A549 treated with Mapracorat at 1 μM for 4 hours (cell line): ENCODE measurements at places on chromosomes 12 and 14. TPM values are rescaled to one million over a fixed set of nuclear protein-coding genes. Genes with fewer than 3 reads are reported as not detected.

Gene CEBPE
- total RNA-seq, result not detected in 5 replicates

Gene EGLN3
- total RNA-seq, result 3.3 to 5.1 TPM (median 3.6 TPM) in 5 replicates

Gene KRT7
- 4,849 to 5,975 TPM (median 5,509 TPM) in 5 replicates for total RNA-seq

Gene TECPR2
- total RNA-seq, result 5.7 to 10.0 TPM (median 8.5 TPM) in 5 replicates

Gene CCDC196
- not detected in 5 replicates for total RNA-seq

Gene RNFT2
- 1.9 to 3.5 TPM (median 2.3 TPM) in 5 replicates for total RNA-seq

Gene PRR4
- 0.76 to 3.1 TPM (median 2.0 TPM) in 5 replicates for total RNA-seq

Gene OR6C75
- total RNA-seq, result not detected in 5 replicates

Gene AMIGO2
- 61.2 to 89.9 TPM (median 86.9 TPM) in 5 replicates for total RNA-seq

Gene KRT73
- total RNA-seq, result 0.06 TPM in 1 of 5 replicates, not detected in the others

Gene ITGA7
- 0.77 to 1.8 TPM (median 1.0 TPM) in 5 replicates for total RNA-seq

Gene PKP2
- total RNA-seq, result 5.7 to 7.4 TPM (median 6.6 TPM) in 5 replicates

Gene MRPS35
- 85.6 to 98.3 TPM (median 91.2 TPM) in 5 replicates for total RNA-seq

Gene ACOT4
- 1.8 to 2.0 TPM (median 1.9 TPM) in 5 replicates for total RNA-seq

Gene SDR9C7
- 0.15 TPM in 1 of 5 replicates, not detected in the others for total RNA-seq

Gene PRB2
- not detected in 5 replicates for total RNA-seq

Gene RNASE1
- total RNA-seq, result not detected in 5 replicates

Gene RND1
- 4.3 to 8.4 TPM (median 5.8 TPM) in 5 replicates for total RNA-seq

Gene RNF212B
- total RNA-seq, result not detected in 5 replicates

Gene DDX23
- total RNA-seq, result 73.6 to 82.3 TPM (median 78.8 TPM) in 5 replicates

Gene POTEM
- not detected in 5 replicates for total RNA-seq

Gene CLEC4C
- not detected in 5 replicates for total RNA-seq

Gene PTGER2
- total RNA-seq, result 2.3 to 3.7 TPM (median 3.5 TPM) in 5 replicates

Gene CNTN1
- total RNA-seq, result 35.1 to 66.0 TPM (median 51.4 TPM) in 5 replicates

Gene GPR65
- total RNA-seq, result not detected in 5 replicates

Gene PRICKLE1
- total RNA-seq, result 0.67 to 1.6 TPM (median 0.77 TPM) in 5 replicates

Gene TMEM119
- 0.06 to 0.12 TPM in 2 of 5 replicates, not detected in the others for total RNA-seq

Gene KRT74
- not detected in 5 replicates for total RNA-seq

Gene NTF3
- total RNA-seq, result not detected in 5 replicates

Gene TMEM19
- total RNA-seq, result 29.3 to 32.2 TPM (median 30.4 TPM) in 5 replicates

Gene MGST1
- total RNA-seq, result 723 to 889 TPM (median 758 TPM) in 5 replicates

Gene FAM181A
- not detected in 5 replicates for total RNA-seq

Gene REM2
- total RNA-seq, result 0.35 to 0.52 TPM (median 0.45 TPM) in 5 replicates

Gene MUCL1
- total RNA-seq, result not detected in 5 replicates

Gene MMP17
- 6.6 to 12.6 TPM (median 10.1 TPM) in 5 replicates for total RNA-seq

Gene GMFB
- total RNA-seq, result 33.4 to 74.3 TPM (median 41.7 TPM) in 5 replicates

Gene CLEC7A
- not detected in 5 replicates for total RNA-seq

Gene TBX5
- not detected in 5 replicates for total RNA-seq

Gene SERPINA10
- not detected in 5 replicates for total RNA-seq

Gene ZDHHC22
- total RNA-seq, result 0.18 to 0.33 TPM (median 0.21 TPM) in 5 replicates

Gene CAPS2
- 0.90 to 1.6 TPM (median 1.4 TPM) in 5 replicates for total RNA-seq

Gene OR4K5
- not detected in 5 replicates for total RNA-seq
